A549 treated with DMSO at 1 μM for 4 hours (cell line): ENCODE measurements at places on chromosomes 12 and 14. TPM values are rescaled to one million over a fixed set of nuclear protein-coding genes. Genes with fewer than 3 reads are reported as not detected.

FOXM1 gene
- total RNA-seq, result 87.0 to 106 TPM (median 99.3 TPM) in 5 replicates

BEGAIN gene
- total RNA-seq, result 8.2 to 13.7 TPM (median 10.0 TPM) in 5 replicates

E2F7 gene
- total RNA-seq, result 7.0 to 11.0 TPM (median 9.0 TPM) in 5 replicates

MDM1 gene
- 5.5 to 8.6 TPM (median 8.3 TPM) in 5 replicates for total RNA-seq
